Type B pancreatic cell (in vitro differentiated cells): ENCODE measurements at places on chromosomes 13 and 19. TPM values are rescaled to one million over a fixed set of nuclear protein-coding genes. Genes with fewer than 3 reads are reported as not detected.

DNA sequence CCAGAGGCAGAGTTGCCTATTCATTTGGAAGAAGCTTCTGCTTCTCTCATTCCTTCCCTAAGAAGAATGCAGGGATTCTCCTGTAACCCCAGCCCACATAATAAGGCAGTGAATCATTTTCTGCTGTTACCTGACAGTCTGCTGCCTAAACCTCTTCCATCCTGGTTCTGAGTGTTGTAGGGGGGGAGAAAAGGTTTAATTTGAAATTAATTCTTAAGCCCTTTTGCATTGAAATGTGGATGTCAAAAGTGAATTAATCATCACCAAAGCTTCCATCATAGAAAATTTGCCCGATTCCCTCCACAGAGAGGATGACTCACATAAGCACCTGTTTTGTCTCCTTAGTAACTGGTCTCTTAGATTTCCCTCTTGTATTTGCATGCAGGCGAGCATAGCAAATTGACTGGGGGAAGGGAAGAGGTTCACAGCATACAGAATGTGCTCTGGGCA is 146.7 kb upstream of the FNDC3A start:
- peaks cover 4% of the 10 kb centered on the region for H3K27me3 ChIP-seq
- no peaks in the 10 kb centered on the region for H3K36me3 ChIP-seq
- peaks cover 5% of the 10 kb centered on the region for H3K4me1 ChIP-seq
- H3K4me3 ChIP-seq = no peak overlapping the region
- peak overlapping the region; percentile 62 for H3K27ac ChIP-seq
- DNase-seq = no peak

DNA sequence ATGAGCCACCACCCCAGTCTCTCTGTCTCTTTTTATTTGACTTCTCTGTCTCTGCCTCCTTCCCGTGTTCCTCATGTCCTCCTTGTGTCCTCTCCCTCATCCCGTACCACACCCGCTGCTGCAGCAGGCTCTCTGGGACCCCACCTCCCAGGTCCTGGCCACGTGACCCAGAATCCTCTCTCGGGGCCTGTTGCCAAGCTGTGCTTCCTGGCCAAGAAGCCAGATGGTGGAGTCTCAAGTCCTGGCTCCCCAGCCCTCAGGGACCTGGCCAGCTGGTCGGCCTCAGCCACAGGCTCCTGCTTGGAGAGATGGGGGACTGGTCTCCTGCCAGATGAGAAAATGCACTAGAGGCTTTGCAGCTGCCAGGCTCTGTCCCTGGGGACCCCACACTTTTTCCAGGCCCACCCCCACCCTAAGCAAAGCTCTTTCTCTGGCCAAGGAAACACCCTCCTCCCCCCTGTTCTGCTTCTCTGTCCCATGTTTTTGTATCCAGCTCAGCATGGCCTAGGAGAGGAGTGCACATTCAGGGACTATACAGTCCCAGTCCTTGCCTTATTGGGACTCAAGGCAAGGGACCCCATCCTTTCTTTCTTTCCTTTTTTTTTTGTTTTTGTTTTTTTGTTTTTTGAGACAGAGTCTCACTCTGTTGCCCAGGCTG is 34.3 kb upstream of the SHKBP1 start:
- H3K36me3 ChIP-seq = no peaks in the 10 kb centered on the region
- no peak overlapping the region for H3K27ac ChIP-seq
- peaks cover 23% of the 10 kb centered on the region for H3K27me3 ChIP-seq
- no peaks in the 10 kb centered on the region for H3K4me1 ChIP-seq

The CFAP97D2 gene
- not detected in 2 replicates for total RNA-seq

DNA sequence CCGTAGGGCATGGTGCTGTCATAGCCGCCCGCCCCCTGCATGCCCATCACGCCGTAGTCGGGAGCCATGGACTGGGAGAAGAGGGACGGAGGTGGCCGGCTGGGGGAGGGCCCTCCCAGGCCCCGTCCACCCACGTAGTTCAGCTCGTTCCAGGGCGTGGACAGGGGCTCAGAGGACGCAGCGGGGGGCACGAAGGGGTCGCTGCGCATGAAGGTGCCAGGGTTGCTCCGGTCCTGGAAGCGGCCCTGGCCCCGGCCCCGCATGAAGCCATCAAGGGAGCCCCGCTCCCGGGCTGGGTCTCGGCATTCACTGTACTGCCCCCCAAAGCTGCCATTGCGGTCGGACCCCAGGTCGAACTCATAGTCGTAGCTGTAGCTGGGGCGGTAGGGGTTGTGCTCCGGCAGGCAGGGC is 6.7 kb downstream of the AKAP8 start:
- no peak overlapping the region for H3K4me3 ChIP-seq
- no peak for DNase-seq
- no peaks in the 10 kb centered on the region for H3K27me3 ChIP-seq
- H3K4me1 ChIP-seq = peaks cover 11% of the 10 kb centered on the region
- peak overlapping the region; percentile 46 for H3K27ac ChIP-seq

DNA sequence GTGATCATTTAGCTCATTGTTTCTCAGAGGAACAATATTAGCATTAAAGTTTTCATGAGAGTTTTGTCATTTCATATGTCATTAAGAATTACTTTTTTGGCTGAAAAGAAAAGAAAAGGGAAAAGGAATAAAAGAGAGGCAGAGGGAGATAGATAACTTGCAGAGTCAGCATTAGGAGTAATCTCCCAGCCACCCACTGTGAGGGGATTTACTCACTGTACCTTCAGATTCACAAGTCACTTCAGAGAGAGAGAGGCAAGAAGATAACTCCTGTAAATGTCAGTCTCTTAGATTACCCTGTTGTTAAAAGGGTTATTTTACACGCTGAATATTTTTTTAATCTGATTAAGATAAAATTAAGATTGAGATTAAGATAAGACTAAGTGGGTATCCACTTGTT is 125.2 kb downstream of the POU4F1 start:
- H3K4me3 ChIP-seq = no peak overlapping the region
- no peaks in the 10 kb centered on the region for H3K36me3 ChIP-seq
- no peak overlapping the region for H3K27ac ChIP-seq
- H3K4me1 ChIP-seq = no peaks in the 10 kb centered on the region
- no peaks in the 10 kb centered on the region for H3K27me3 ChIP-seq

GRCh38 chr13:46721054-46721453 is 75.9 kb downstream of the ESD start:
- H3K4me1 ChIP-seq = peaks cover 30% of the 10 kb centered on the region
- DNase-seq = no peak
- no peaks in the 10 kb centered on the region for H3K27me3 ChIP-seq
- peaks cover 30% of the 10 kb centered on the region for H3K36me3 ChIP-seq
- H3K27ac ChIP-seq = no peak overlapping the region

DNA sequence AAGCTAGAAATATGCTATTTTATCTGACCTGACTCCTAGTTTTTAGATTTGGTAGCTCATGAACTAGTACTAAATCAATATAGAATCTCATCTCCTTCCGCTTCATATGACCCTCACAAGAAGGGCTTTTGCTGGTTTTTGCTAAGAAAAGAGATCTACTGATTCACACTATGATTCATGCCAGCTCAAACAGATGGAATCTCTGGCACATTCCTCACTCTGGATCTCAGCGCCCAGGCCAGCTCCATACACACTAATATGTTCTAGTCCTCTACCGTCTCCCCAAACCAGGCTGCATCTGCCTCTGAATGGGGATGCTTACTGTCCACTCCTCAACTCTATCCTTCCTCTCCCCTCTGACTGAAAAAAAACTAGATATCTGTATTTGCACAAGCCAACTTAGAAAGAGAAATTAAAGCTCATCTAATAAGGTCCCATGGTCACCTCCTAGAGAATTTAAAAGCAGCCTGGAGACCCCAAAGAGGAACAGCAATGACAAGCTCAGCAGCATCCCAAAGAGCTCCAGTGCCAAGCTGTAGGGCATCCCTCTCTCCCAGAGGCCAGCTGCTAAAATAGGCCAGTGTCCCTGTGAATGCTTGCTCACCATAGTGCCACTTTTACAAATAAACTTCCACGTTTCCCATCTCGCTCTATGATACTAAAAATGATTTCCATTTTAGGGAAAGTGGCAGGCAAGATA is 74.9 kb downstream of the LHFPL6 start:
- DNase-seq = no peak
- H3K4me1 ChIP-seq = peaks cover 9% of the 10 kb centered on the region
- no peak overlapping the region for H3K4me3 ChIP-seq
- H3K36me3 ChIP-seq = no peaks in the 10 kb centered on the region
- H3K27ac ChIP-seq = no peak overlapping the region

The NKG7 gene
- total RNA-seq = not detected in 2 replicates

The ZNF813 gene
- total RNA-seq = 7.6 and 10.6 TPM in 2 replicates

The BEST2 gene
- total RNA-seq = 0.14 TPM in 1 of 2 replicates, not detected in the other

- H3K27me3 ChIP-seq = no peaks in the 10 kb centered on the region
- H3K36me3 ChIP-seq = no peaks in the 10 kb centered on the region
Observed at GRCh38 chr19:23440207-23440606, 44.9 kb upstream of the ZNF91 start.

DNA sequence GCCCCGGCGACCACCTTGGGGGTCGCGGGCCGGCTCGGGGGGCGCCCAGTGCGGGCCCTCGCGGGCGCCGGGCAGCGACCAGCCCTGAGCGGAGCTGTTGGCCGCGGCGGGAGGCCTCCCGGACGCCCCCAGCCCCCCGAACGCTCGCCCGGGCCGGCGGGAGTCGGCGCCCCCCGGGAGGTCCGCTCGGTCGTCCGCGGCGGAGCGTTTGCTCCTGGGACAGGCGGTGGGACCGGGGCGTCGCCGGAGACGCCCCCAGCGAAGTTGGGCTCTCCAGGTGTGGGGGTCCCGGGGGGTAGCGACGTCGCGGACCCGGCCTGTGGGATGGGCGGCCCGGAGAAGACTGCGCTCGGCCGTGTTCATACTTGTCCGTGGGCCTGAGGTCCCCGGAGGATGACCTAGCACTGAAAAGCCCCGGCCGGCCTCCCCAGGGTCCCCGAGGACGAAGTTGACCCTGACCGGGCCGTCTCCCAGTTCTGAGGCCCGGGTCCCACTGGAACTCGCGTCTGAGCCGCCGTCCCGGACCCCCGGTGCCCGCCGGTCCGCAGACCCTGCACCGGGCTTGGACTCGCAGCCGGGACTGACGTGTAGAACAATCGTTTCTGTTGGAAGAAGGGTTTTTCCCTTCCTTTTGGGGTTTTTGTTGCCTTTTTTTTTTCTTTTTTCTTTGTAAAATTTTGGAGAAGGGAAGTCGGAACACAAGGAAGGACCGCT is 729 bp downstream of the STK11 start:
- H3K4me3 ChIP-seq = peak overlapping the region; percentile 90
- H3K4me1 ChIP-seq = peaks cover 11% of the 10 kb centered on the region

The TSPAN16 gene
- total RNA-seq = not detected in 2 replicates

DNA sequence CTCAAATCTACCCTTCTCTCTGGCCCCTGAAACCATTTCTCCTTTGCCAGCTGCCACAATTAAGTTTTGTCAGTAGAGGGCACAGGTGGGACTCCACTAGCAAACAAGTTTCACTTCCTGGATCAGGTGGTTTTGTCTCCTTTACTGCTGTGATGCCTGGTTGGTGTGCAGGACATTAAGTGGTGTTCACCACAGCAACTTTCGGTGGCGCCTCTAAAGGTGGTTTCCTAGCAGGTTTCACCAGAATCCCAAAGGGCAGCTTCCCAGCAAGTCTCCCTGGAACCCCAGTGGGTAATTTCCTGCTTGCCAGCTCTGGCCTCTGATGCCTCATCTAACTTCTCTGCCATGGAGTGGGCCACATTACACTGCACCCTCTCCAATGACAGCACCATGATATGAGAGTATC is 16.6 kb downstream of the MED4 start:
- no peak overlapping the region for H3K4me3 ChIP-seq
- no peak for DNase-seq
- H3K36me3 ChIP-seq = peaks cover 47% of the 10 kb centered on the region
- H3K4me1 ChIP-seq = no peaks in the 10 kb centered on the region

- DNase-seq = no peak
- peaks cover 16% of the 10 kb centered on the region for H3K36me3 ChIP-seq
- peaks cover 18% of the 10 kb centered on the region for H3K4me1 ChIP-seq
- H3K27ac ChIP-seq = peak overlapping the region; percentile 84
- peak overlapping the region; percentile 97 for H3K4me3 ChIP-seq
Observed at GRCh38 chr19:11736696-11737095, 2.0 kb downstream of the ZNF823 start.

GRCh38 chr19:47404334-47405196 is 14.8 kb downstream of the MEIS3 start:
- H3K27me3 ChIP-seq = peaks cover 27% of the 10 kb centered on the region
- no peak overlapping the region for H3K4me3 ChIP-seq
- no peaks in the 10 kb centered on the region for H3K36me3 ChIP-seq
- H3K4me1 ChIP-seq = no peaks in the 10 kb centered on the region

The FREM2 gene
- 37.8 and 42.8 TPM in 2 replicates for total RNA-seq

DNA sequence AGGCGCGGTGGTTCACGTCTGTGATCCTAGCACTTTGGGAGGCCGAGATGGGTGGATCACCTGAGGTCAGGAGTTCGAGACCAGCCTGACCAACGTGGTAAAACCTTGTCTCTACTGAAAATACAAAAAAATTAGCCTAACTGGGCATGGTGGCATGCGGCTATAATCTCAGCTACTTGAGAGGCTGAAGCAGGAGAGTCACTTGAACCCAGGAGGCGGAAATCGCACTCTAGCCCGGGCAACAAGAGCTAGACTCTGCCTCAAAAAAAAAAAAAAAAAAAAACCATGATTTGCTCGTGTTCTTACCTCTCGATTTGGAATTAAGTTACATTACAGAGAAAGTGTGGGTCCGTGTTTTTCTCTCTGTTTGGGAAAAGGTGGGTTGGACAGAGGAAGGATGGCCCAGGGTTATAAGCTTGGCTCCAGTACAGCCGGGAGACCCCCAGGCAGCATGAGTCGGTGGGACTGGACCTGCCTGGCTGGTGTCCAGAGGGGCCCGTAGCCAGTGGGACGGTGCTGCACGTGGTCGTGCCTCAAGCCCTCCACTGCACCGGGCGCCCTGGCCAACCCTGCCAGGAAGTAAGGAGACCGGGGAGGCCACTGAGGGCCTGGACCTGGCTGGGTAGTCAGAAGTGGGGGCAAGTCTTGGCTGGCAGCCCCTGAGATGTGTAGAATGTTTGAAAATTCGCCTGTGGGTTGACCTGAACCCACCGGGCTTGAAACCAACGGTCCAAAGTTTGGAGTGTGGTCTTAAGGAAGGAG is 3.7 kb downstream of the RPS15 start:
- DNase-seq = no peak
- no peak overlapping the region for H3K27ac ChIP-seq
- peak overlapping the region; percentile 56 for H3K4me3 ChIP-seq
- H3K27me3 ChIP-seq = peaks cover 4% of the 10 kb centered on the region
- H3K4me1 ChIP-seq = peaks cover 8% of the 10 kb centered on the region

DNA sequence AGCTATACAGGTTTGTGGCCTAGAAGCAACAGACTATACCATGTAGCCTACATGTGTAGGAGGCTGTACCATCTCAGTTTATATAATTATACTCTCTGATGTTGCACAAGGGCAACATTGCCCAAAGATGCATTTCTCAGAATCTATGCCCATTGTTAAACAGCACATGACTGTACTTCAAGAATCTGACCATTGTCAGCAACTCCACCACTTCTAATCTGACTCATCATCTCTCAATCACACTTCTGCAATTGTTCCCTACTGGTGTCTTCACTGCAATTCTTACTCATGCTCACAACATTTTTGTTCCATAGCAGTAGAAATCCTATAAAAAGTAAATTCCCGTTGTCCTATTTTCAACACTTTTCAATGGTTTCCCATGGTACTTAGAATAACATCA is 63.9 kb upstream of the ATXN8OS start:
- no peak for DNase-seq
- no peaks in the 10 kb centered on the region for H3K36me3 ChIP-seq
- H3K4me3 ChIP-seq = no peak overlapping the region
- no peaks in the 10 kb centered on the region for H3K4me1 ChIP-seq

- H3K4me1 ChIP-seq = no peaks in the 10 kb centered on the region
- no peaks in the 10 kb centered on the region for H3K36me3 ChIP-seq
- H3K4me3 ChIP-seq = no peak overlapping the region
- H3K27ac ChIP-seq = no peak overlapping the region
- DNase-seq = no peak
Observed at GRCh38 chr19:2356036-2356646, 3.9 kb upstream of the TMPRSS9 start.
